HL-60 (cell line): ENCODE measurements at places on chromosomes 1 and 21.
A peak's percentile ranks its signal among the peaks of the same experiment; 100 is the strongest.

- DNase-seq, result no peak
Observed at GRCh38 chr1:149903836-149904491, 4.6 kb downstream of the BOLA1 start.

GRCh38 chr21:36141513-36141925, 6.6 kb downstream of the CBR3 start:
- peak; percentile 89 for DNase-seq

DNA sequence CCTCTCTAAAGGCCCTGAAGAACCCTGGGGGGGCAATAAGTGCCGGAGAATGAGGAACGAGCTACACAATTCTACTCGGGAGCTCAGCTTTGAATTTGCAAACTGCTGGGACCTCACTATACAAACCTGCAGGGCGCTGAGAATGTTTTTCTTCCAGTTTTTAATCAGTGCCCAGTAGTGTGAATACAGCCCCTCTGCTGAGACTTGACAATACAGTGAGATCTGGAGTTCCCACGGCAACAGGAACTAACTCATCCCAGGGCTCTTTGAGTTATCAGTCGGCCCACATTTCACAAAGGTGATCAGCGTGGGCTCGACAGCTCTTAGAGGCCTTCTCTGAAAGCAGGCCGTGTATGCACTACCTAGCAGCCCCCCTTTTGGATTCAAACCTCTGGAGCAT, 41.7 kb downstream of the TMEM53 start:
- peak; percentile 36 for DNase-seq

GRCh38 chr1:215022741-215023141, 59.8 kb upstream of the KCNK2 start:
- DNase-seq, result no peak

DNA sequence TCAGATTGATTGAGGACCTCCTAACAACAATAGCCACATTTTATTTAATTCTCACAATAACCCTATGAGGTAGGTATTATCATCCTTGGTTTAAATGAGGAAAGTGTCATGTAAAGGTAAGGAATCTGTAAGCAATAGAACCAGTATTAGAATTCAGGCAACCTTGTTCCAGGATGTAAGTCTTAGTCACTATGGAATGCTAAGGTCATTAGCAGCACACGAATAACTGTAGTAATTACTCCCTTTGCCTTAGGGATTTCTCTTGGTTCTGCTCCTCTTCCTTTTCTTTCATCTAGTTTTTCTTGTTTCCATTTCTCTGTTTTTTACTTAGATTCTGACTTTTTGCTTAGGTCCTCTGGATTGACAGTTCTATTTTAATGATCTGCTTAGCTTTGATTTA, 23.1 kb upstream of the ATP6V1G3 start:
- DNase-seq, result no peak

DNA sequence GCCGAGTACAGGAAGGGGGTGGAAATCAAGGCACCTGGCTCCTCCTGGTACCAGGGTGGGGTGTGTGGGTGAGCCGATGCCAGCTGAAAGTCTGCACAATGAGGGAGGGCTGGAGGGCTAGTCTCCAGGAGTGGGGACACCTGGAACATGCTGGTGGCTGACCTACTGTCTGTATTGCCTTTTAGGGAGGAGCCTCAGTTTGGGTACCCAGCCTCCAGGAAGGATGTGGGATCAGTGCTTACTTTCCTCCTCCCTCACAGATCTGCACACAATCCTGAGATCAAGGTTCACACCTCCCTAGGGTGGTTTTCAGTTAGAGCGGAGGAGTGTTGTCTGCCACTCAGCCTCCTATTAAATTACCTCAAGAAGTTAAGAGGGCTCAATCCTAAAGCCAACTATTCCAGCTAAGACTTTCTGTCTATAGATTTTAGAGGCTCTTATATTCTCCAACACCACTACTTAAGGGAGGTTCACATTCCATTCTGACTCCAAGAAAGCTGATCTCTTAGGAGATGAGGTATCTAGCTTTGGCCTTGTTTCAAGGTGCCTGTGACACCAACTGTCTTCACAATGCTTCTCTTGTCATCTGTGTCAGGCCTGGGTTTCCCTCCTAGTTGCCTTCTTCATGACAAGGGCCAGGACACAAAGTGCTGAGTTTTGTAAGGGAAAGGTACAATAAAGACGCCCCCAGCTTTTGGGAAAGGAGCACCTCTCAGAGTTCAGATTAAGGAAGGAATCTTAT, 15.7 kb downstream of the SSR2 start:
- DNase-seq, result no peak
